NCI-H1694 (cell line): ENCODE measurements at places on chromosomes 7 and 10.

DNA sequence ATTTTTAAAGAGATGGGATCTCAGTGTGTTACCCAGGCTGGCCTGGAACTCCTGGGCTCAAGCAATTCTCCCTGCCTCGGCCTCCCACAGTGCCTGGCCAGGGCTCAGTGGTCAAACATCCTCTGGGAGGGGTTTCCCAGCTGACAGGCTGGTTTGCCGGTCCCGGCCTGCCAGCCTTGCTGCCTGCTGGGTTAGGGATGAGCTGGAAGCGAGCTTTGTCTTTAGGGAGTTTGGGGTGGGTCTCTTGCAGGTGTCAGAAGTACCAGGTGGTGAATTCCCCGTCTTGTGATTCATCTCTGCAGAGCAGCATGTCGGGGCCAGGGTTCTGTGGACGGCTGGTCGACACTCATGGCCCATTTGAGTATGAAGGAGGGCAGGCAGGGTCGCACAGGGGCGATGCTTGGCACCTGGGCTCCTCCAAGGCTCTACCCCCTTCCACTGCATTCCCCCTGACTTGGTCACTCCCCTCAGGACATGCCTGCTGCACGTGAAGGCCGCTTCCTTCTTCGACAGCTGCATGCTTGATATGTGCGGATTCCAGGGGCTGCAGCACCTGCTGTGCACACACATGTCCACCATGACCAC is 30.3 kb downstream of the ZAN start:
- no peak for DNase-seq

DNA sequence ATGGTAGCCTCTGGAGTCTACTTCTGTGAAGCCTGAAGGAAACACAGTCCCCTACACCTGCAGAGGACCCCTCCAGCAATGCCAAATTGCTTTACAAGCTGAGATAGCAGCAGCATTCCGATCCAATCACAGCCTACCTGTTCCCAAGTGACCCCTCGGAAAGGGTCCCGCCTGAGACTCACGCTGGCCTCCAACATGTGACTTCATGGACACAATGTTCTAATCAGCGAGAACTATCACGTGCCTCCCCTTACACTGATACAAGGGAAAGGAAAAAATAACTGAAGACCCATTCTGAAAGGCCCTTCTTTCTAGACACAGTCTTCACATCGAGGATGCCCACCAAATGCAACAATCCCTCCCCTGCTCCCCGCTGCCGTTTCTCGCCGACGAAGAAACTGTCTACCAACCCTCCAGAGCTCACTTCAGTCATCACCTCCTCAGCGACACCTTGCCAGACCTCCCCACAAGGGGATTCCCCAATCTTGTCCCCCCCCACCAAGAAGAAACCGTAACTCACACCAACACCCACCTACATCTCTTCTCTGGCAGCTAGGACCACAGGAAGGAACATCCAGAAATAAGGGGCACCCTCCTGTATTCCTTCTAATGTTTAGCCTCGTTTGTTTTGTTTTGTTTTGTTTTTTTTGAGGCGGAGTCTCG is 1.8 kb downstream of the SNX8 start:
- DNase-seq: no peak

- DNase-seq: no peak
These were observed 21.7 kb upstream of the KMT2E start for GRCh38 chr7:104992306-104992705.

- DNase-seq: peak; percentile 47
These were observed 37.4 kb upstream of the KDM7A start for GRCh38 chr7:140214075-140214684.

DNA sequence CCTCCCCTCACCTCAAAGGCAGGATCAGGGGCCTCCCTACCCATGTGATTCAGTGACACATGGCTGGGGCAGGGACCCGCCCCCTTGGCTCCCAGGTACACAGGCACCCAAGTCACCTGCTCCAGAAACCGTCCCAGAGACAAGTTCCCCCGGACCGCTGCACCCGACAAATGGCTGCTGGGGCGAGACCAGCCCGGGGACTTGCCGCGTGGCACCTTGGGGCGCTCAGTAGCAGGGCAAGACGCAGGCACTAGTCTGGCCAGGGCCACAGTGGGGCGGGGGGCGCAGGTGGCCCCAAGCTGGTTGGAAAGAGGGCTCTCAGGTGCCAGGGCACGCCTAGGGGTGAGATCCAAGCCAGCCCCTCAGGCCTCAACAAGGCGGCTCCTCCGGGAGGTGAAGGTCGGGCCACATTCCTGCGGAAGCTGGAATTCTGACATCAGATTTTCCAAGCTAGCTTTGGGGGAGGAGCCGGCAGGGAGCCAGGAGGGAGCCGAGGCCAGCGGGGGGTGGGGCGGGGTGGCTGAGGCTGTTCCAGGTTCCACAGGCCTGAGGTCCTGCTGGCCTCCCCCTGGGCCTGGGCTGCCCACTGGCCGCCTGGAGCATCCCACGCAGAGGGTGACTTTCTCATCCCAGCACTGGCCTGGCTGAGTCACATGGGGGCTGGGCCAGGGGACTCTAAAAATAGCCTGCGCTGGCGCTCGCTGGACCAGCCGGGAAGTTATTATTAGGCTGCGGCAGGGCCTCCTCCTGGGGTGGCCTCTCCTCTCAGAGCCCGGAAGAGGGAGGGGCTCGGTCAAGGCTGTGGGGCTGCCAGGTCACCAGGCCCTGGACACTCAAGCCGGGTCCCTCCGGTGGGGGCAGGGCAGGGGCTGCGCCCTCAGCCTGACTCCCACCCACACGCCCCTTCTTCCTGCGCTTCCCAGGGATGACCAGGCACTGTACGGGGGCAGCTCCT is 20.5 kb upstream of the INPP5A start:
- no peak for DNase-seq

GRCh38 chr7:130273081-130273932 is 6.6 kb downstream of the CPA2 start:
- DNase-seq: peak; percentile 95

GRCh38 chr10:91090761-91091529 is 129.5 kb upstream of the PCGF5 start:
- DNase-seq: no peak

- no peak for DNase-seq
These were observed 9.1 kb upstream of the DMBT1 start for GRCh38 chr10:122551450-122551849.

DNA sequence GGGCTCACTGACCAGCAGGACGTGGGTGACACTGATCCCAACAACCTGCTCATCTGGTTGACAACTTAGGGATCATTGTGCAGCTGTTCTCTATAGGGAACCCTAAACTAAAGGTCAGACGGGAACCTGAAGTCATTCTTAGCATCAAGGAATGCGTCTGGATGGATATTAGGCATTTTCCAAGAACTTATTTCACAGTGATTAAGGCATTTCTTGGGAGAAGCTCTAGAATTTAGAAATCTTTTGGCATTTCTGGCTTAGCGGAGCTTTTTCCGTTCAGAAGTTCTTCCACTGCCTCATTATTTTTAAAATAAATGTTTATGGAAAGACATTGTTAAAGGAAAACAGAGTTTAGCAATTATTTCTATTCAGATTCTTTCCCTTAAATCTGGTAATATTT is 303.3 kb upstream of the IGFBP3 start:
- DNase-seq: no peak

DNA sequence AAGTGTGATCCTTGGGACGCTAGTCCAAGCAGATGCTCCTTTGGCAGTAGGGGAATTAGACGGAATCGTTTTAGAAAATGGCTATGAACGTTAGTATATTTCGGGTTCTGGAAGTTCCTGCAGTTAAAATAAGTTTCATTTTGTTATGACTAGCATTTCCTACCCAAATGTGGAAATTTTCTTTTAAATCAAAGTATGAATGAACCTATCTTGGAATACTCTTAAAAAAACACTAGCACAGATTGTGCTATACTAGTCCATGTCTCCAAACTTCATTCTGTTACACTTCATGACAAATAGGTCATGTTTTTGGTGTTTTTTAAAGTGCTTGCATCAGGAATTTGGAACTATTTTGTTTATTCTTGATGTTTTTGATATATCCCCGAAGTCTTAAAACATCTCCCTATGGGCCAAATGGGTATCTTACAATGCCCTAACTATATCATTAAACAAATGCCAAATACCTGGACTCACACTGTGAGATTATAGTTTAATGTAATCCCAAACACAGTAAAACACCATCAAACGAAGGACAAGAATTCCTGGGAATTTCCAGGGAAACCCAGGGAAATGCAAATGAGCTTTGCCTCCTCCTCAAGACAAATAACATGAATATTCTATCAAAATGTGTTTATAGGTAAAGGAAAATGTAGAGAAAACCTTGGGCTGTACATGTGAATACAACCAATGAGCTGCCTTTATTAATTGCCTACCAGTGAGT is 75.9 kb upstream of the PTPRZ1 start:
- DNase-seq: no peak

DNA sequence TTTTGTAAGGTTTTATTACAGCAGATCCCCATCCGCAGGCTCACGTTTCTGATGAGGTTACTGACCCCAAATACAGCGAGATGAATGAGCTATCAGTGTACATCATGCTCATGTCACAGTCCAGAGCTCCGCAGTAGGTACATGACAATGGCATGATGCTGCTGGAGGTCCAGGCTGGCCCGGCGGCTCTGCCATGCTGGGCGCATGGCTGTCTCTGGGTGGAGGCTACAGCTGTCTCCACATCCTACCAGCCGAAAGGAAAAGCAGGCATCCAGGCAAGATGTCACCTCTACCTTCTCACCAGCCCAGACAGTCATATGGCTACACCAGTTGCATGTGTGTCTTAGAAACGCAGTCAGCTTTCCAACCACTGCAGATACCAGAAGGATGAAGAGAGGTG is 90.9 kb upstream of the RNF32 start:
- DNase-seq: no peak
